ENCODE measurements at places on chromosomes 7 and 10.
A peak's percentile ranks its signal among the peaks of the same experiment; 100 is the strongest.

- H3K27me3 ChIP-seq = peaks cover 55% of the 10 kb centered on the region
- DNase-seq = no peak
- H3K27ac ChIP-seq = no peak overlapping the region
- H3K36me3 ChIP-seq = no peaks in the 10 kb centered on the region
Observed at GRCh38 chr7:151891753-151892152, 14.8 kb upstream of the PRKAG2 start.

DNA sequence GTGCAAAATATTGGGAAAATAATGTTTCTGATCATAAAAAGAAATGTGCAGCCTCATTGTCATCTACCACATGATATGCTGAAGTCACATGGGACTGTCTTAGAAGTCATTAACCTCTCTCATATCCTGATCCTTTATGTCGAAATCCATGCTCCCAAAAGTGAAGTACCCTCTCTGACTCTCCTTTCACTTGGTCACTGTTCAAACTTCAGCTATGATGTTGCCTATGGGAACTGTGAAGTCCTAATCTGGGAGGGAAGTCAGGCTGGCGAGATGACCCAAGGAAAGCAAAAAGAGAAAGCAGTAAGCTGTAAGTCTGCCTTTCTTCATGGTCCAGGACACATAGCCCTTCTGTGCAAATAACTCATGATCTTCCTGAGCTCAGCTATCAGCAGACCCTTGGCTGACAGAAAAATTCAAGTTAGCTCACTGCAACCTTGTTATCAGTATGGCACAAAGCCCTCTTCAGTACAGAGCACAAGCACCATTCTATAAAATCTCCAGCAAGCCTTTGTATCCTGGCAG is 29.5 kb downstream of the WASL start:
- H3K27ac ChIP-seq = no peak overlapping the region
- peaks cover 32% of the 10 kb centered on the region for H3K4me1 ChIP-seq
- no peak overlapping the region for H3K4me3 ChIP-seq
- H3K27me3 ChIP-seq = no peaks in the 10 kb centered on the region

GRCh38 chr7:86980223-86980622 is 79.2 kb downstream of the ELAPOR2 start:
- H3K27me3 ChIP-seq = no peaks in the 10 kb centered on the region
- no peak for DNase-seq
- peaks cover 48% of the 10 kb centered on the region for H3K4me1 ChIP-seq
- peak overlapping the region; percentile 57 for H3K4me3 ChIP-seq
- peak overlapping the region; percentile 98 for H3K27ac ChIP-seq

GRCh38 chr7:102220960-102221800 is 65.5 kb upstream of the SH2B2 start:
- H3K27ac ChIP-seq = no peak overlapping the region
- no peak overlapping the region for H3K4me3 ChIP-seq
- no peak for DNase-seq
- H3K27me3 ChIP-seq = no peaks in the 10 kb centered on the region
- peaks cover 2% of the 10 kb centered on the region for H3K4me1 ChIP-seq
- H3K36me3 ChIP-seq = peaks cover 2% of the 10 kb centered on the region

GRCh38 chr7:51022821-51023220 is 240.1 kb upstream of the GRB10 start:
- DNase-seq = no peak
- peaks cover 8% of the 10 kb centered on the region for H3K27me3 ChIP-seq
- no peaks in the 10 kb centered on the region for H3K36me3 ChIP-seq

DNA sequence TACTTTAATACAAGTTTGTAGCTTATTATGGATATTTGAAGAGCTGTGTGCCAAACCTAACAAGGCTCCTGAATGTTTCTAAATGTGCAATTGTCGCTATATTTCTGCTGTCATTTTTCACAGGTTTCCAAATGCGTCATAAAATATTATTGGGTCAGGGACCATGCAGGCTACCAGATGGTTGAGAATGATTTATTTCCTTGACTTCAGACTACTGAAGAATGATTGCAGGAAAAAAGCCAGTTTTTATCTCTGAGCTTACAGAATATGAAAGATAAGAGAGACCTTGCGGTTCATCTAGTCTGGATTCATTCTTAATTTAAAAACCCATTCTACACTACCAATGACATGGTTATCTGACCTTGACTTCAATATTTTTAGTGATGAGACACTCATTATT is 55.2 kb downstream of the TSPAN12 start:
- no peak for DNase-seq
- no peaks in the 10 kb centered on the region for H3K4me1 ChIP-seq
- no peak overlapping the region for H3K27ac ChIP-seq
- peaks cover 22% of the 10 kb centered on the region for H3K27me3 ChIP-seq
- H3K4me3 ChIP-seq = no peak overlapping the region

DNA sequence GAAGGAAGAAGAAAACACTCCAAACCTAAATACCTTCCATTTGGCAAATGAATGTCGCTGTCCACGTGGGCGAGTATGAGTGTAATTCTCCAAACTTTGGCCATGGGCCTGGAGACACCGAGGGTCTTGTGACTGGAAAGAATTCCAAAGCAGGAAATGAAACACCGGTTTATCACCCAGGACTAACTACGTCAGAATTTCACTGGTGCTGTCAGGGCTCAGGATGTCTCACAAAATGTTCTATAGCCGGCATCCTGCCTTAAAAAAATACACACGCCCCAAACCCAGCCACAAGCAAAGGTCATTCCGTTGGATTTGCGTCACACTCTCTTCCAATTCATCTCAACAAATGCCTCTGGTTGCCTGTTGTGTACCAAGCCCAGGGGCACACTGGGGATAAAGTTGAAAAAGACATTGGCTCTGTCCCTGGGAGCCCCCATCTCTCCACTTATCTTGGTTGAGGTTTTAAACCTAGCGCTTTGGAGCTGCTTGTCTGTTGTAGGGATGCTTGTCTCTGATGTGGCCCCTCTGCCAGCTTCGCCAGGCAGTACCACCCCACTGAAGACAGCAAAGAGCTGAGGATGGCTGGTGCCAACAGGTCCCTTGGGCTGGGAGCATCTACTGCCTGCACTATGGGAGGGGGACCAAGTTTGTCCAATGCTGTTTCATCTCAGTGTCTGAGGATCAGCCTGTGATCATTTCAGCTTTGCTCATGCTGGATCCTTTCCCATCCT is 31.2 kb downstream of the GSTO2 start:
- peaks cover 3% of the 10 kb centered on the region for H3K36me3 ChIP-seq
- H3K27me3 ChIP-seq = peaks cover 23% of the 10 kb centered on the region
- H3K4me1 ChIP-seq = peaks cover 9% of the 10 kb centered on the region
- no peak overlapping the region for H3K27ac ChIP-seq
- H3K4me3 ChIP-seq = no peak overlapping the region
- DNase-seq = no peak

- peaks cover 3% of the 10 kb centered on the region for H3K4me1 ChIP-seq
- peak; percentile 52 for DNase-seq
- H3K36me3 ChIP-seq = no peaks in the 10 kb centered on the region
- H3K27ac ChIP-seq = no peak overlapping the region
- H3K27me3 ChIP-seq = no peaks in the 10 kb centered on the region
- no peak overlapping the region for H3K4me3 ChIP-seq
Observed at GRCh38 chr10:17742918-17743317, 9.1 kb upstream of the TMEM236 start.

GRCh38 chr10:124743191-124744101 is 732 bp downstream of the FAM53B start:
- H3K4me1 ChIP-seq = peaks cover 47% of the 10 kb centered on the region
- H3K4me3 ChIP-seq = peak overlapping the region; percentile 98
- H3K27me3 ChIP-seq = no peaks in the 10 kb centered on the region

DNA sequence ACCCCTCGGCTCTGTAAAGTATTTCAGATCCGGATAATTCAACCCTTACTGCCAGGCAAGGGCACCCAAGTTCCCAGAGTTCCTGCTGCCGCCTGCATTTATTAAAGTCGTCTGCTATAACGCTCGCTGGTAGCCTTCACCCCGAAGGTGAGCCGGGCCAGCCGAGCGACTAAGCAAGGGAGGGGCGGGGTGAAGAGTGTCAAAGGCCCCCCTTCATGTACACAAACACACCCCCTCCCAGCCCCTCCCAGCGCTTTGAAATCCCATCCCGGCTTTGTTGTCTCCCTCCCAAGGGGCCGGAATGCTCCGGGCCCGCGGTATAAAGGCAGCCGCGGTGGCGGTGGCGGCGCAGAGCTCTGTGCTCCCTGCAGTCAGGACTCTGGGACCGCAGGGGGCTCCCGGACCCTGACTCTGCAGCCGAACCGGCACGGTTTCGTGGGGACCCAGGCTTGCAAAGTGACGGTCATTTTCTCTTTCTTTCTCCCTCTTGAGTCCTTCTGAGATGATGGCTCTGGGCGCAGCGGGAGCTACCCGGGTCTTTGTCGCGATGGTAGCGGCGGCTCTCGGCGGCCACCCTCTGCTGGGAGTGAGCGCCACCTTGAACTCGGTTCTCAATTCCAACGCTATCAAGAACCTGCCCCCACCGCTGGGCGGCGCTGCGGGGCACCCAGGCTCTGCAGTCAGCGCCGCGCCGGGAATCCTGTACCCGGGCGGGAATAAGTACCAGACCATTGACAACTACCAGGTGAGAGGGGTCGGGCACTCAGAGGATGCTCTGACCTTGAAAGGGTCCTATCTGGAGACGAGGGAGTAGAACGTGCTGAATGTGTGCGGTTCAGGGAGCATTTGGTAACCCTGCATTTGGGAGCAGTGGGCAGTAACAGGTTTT is at the start of gene DKK1:
Gene DKK1, plus strand, starts transcription at position 349 of the 889 bp plus-strand sequence. Its CDS starts 154 bp downstream, at position 503.
- H3K4me1 ChIP-seq = peaks cover 10% of the 10 kb centered on the region
- peak within 1 kb of the TSS; percentile 73 for H3K4me3 ChIP-seq
- H3K27ac ChIP-seq = no peak within 1 kb of the TSS

DNA sequence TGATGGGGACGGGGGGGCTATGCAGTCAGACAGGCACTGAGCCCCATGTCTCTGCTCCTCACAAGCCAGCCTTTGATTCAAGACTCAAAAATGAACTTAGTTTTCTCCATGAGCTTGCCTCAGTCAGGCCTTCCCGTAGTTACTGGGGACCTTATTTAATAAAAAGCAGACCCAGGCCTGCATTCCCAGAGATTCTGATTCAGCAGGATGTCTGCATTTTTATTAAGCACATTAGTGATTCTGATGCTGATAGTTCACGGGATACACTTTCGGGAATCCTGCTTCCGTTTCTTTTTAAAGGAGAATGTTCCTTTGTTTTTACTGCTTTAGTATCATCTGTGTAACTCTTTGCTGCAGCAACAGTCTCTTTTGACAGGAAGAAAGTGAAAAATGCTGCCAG is 28.3 kb upstream of the PLPP4 start:
- H3K36me3 ChIP-seq = no peaks in the 10 kb centered on the region
- H3K27me3 ChIP-seq = peaks cover 51% of the 10 kb centered on the region
- DNase-seq = no peak
- peaks cover 2% of the 10 kb centered on the region for H3K4me1 ChIP-seq
- no peak overlapping the region for H3K4me3 ChIP-seq
- no peak overlapping the region for H3K27ac ChIP-seq

DNA sequence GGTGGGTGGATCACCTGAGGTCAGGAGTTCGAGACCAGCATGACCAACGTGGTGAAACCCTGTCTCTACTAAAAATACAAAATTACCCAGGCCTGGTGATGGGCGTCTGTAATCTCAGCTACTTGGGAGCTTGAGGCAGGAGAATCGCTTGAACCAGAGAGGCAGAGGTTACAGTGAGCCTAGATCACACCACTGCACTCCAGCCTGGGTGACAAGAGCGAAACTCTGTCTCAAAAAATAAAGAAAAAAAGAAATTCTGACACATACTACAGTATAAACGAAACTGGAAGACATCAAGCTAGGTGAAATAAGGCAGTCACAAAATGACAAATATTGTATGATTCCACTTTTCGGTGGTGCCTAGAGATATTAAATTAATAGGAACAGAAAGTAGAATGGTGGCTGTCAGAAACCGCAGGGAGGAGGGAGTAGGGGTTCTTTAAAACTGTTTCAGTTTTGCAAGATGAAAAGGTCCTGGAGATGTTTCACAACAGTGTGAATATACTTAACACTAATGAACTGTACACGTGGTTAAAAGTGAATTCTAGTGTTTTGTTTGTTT is 23.2 kb downstream of the PILRA start:
- H3K4me3 ChIP-seq = peak overlapping the region; percentile 75
- no peak for DNase-seq
- H3K27me3 ChIP-seq = peaks cover 11% of the 10 kb centered on the region
- no peaks in the 10 kb centered on the region for H3K36me3 ChIP-seq

- H3K36me3 ChIP-seq = peaks cover 10% of the 10 kb centered on the region
- H3K27ac ChIP-seq = peak overlapping the region; percentile 60
- peaks cover 9% of the 10 kb centered on the region for H3K4me1 ChIP-seq
- H3K4me3 ChIP-seq = no peak overlapping the region
- DNase-seq = no peak
- no peaks in the 10 kb centered on the region for H3K27me3 ChIP-seq
Observed at GRCh38 chr7:92613720-92614119, 23.5 kb upstream of the FAM133B start.

DNA sequence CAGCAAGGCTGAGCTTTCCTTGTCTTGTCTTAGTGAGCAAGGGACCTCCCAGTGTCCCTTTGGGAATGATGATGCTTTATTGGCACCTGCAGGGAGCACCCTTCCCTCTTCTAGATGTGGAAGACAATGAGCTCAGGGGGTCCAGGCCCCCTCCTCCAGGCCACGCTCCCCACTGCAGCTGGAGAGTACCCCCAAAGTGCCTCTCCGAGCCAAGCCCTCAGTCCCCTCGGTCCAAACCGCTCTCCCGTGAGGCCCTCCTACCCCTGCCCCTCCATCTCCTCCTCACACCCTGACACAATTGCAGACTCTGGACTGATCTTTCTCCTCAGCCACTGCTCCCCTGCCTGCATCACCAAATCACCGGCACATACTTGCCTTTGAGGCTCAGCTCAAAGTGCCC is 16.7 kb downstream of the RBP3 start:
- H3K4me3 ChIP-seq = no peak overlapping the region
- no peaks in the 10 kb centered on the region for H3K36me3 ChIP-seq
- H3K4me1 ChIP-seq = peaks cover 4% of the 10 kb centered on the region
- no peak for DNase-seq
- H3K27me3 ChIP-seq = peaks cover 20% of the 10 kb centered on the region

DNA sequence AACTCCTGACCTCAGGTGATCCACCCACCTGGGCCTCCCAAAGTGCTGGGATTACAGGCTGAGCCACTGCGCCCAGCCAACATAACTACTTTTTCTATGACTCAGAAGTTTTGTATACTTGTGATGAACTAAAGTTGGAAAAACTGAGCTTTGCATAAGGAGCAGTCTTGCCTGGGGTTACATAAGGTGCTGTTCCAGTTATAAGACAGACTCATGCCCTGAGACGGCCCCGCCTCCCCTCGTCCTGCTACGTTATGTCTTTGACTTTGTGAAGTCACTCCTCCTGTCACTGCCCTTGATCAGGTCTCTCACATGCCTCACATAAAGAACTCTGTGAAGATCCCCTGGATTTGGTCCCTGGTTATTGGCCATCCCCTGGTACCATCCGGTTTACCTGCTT is 40.4 kb upstream of the OPN4 start:
- peaks cover 23% of the 10 kb centered on the region for H3K27me3 ChIP-seq
- no peak for DNase-seq
- no peak overlapping the region for H3K27ac ChIP-seq
- H3K4me1 ChIP-seq = no peaks in the 10 kb centered on the region
- H3K4me3 ChIP-seq = no peak overlapping the region
- H3K36me3 ChIP-seq = no peaks in the 10 kb centered on the region

- H3K27me3 ChIP-seq = peaks cover 57% of the 10 kb centered on the region
- no peaks in the 10 kb centered on the region for H3K36me3 ChIP-seq
- no peak for DNase-seq
- no peak overlapping the region for H3K27ac ChIP-seq
- H3K4me1 ChIP-seq = peaks cover 3% of the 10 kb centered on the region
- no peak overlapping the region for H3K4me3 ChIP-seq
Observed at GRCh38 chr10:14365266-14365665, 34.5 kb upstream of the FRMD4A start.

Data from T-helper 17 cell (primary cell).